ENCODE measurements at places on chromosomes 1 and 21. TPM values are rescaled to one million over a fixed set of nuclear protein-coding genes. Genes with fewer than 3 reads are reported as not detected.

Gene OR2M3
- polyA plus RNA-seq: not detected

Gene RNU1-1
- polyA plus RNA-seq: not detected

Gene KLHL17
- 14.0 TPM for polyA plus RNA-seq

Gene COL6A2
- 157 TPM for polyA plus RNA-seq

Gene GPA33
- 0.83 TPM for polyA plus RNA-seq

Gene NFIA
- 16.2 TPM for polyA plus RNA-seq

DNA sequence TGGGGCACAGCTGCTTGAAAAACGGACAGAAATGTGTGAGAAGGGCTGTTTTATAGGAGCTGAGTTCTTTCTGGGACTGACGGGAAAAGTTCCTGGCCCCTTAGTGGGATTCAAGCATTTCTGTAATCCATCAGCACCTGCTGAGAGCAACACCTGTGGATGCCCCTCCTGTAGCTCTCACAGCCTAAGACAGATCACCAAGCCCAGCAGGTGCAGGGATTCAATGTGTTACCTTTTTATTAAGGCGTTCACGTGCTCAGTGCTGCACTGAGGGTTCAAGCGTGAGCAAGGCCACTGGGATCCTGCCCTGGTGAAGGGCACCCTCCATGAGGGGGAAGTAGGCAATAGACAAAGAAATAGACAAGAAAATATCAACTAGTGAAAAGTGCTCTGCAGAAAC is 14.9 kb downstream of the OLFML2B start:
- DNase-seq: no peak

DNA sequence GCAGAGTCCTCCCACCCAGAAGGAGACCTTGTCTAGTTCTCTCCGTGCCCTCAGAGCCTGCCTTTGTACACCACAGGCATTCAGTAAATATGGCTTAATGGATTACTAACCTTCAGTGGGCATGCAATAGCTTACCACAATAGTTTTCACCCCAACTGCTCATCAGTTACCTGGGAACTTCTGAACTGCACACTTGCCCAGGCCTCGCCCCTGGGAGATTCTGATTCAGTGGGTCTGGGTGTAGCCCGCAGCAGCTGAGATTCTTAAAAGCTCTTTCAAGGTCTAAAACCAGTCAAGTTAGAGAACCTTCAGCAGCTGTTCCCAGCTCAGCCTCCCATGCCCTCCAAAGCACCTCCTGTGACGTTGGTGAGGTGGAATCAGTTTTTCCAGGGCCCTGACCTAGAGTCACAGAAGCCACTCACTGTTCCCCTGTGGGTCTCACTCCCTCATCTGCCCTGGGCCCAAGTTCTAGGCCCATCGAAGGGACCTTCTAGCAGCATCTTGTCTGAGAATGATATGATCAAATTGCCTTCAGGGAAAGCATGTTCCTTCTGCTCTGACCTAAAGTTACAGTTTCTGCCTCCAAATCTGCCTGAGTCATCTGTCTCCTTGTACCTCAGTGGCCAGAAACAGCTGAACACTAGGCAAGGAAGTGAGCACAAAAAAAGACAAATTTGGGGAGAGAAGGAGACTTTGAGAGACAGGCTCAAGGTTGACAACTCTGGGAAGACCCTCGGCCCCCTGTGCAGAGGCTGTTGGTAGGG is 10.8 kb downstream of the ASAP3 start:
- no peak for DNase-seq

DNA sequence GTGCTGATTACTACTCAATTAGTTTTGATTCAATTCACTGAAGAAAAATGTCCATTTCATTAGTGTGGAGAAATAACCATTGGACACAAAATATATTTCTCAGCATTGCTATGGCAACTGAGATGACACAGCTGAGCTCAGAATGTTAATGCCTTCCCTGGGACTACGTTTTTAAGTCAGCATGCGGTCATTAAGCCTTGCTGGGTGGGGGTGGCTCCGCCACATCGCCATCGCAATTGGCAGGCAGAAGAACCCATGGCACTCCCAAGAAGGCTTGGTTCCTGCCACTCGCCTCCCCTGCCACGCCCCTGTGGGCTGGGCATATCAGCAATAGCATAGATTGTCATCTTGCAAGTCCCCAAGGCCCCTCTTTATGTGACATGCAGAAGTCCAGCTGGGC is 256.7 kb upstream of the CAMK1G start:
- DNase-seq: no peak

Measured in renal cortex interstitium (tissue), 15 donors.